ENCODE measurements at places on chromosomes 7 and 10.

GRCh38 chr7:25361863-25362262, 133.6 kb upstream of the NPVF start:
- DNase-seq, result no peak

- no peak for DNase-seq
These were observed 141.3 kb downstream of the CFTR start for GRCh38 chr7:117621075-117621618.

DNA sequence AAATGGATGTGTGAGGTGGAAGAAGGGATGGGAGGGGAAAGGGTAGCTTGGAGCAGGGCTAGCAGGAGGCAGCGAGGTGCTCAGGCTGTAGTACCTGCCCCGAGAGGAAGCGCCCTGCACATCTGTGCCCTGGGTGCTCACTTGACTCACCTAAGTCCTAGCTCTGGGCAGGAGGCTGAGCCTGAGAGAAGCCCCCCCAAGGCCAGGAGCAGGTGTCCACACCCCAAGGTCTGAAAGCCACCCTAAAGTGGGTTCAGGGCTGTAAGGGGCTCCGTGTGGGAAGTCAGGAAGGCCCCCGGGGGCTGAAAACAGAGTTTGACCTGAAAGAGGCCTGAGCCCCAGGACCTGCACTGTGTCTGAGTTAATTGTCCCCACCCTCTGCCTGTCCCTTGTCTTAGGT, 95.8 kb upstream of the PODXL start:
- DNase-seq, result no peak

GRCh38 chr7:128037880-128038619, 6.8 kb upstream of the LRRC4 start:
- DNase-seq, result no peak

DNA sequence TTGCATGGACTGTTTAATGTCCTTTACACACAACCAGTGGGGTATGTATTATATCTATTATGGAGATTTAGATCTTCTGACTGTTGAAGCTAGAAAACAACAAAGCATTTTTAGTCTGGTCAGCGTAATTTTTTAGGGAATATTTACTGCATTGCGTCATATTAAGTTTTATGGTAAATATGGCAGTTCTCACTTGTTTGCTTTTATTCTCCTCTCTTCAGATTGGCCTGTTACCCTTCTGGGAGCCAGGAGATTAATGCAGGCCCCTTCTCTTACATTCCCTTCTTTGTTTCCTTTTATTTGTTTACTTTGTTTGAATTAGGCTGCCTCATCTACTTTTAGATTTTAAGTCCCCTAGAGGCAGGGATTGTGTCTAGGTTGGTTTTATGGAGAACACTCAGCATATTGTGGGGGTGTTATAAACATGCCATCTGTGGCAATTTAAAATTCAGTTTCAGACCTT, 13.8 kb downstream of the UBE2D1 start:
- no peak for DNase-seq

DNA sequence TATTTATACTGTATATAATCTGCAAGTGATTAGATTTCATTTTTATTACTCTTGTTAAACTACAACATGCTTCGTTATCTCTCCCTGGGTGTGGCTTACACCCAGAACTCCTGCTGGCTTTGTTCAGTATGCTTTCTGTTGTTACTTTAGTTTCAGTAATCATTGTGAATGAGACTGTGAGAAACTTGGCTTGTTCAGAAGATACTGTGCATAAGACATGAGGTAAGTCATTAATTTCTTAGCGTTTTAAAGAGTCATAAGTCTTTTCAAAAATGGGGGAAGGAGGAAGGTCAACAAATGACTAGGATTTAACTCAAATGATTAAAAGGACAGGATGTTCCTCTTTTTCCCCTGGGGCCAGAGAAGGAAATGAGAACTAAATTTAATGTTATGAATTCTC, 11.6 kb upstream of the ADD3 start:
- peak; percentile 30 for DNase-seq

DNA sequence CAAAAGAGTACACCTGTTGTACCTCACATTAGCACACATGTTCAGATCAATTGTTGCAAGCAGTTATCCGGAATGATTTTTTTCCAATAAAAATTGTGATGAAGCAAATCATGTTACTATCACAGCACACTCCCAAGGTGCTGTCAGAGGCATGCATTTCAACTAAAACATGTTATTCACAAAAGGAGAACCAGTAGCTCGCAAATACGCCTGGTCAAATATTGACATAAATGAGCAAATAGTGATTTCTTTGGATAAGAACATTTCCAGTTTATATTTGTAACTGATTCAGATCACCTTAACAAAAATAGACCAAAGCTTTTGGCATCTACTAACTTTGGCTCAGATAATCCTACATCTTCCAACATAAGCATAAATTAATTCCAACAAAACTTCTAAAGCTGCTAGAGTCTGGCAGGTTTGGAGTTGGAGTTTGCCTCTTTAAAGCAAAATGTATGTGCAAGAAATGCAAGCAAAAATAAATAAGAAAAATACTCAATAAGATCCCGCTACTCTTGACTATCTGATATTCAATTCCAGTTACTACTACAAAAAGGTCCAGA, 208.0 kb downstream of the SFMBT2 start:
- DNase-seq, result no peak

- DNase-seq, result no peak
These were observed 87.6 kb upstream of the AFAP1L2 start for GRCh38 chr10:114491933-114492332.

DNA sequence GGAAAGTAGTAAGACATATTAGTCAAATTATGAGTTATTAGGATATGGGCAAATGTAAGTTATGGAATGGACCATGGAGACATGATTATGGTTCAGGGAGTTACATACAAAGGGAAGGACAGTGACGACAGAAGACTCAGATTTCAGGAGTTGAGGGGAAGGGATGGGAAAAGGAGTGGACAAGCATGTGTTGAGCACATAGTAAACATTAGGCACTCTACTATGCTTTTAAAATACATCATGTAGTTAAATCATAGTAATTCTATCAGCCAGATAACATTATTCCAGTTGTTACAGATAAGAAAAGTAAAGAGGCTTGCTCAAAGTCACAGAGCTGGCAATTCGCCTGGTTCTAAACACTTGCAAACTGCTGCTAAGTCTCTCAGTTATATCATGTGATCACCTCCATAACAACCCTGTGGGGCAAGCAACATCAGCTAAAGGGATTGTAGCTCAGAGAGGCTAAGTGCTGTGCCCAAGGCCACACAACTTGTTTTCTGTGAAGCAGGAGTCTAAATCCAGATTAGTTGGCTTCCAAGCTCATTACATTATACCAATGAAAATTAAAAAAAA, 115.2 kb upstream of the MDFIC start:
- DNase-seq, result no peak
